Left renal cortex interstitium (tissue), 4 donors: ENCODE measurements at places on chromosomes 1 and 21.

- no peak for DNase-seq
These were observed 46.8 kb downstream of the UBR4 start for GRCh38 chr1:19163261-19163660.

DNA sequence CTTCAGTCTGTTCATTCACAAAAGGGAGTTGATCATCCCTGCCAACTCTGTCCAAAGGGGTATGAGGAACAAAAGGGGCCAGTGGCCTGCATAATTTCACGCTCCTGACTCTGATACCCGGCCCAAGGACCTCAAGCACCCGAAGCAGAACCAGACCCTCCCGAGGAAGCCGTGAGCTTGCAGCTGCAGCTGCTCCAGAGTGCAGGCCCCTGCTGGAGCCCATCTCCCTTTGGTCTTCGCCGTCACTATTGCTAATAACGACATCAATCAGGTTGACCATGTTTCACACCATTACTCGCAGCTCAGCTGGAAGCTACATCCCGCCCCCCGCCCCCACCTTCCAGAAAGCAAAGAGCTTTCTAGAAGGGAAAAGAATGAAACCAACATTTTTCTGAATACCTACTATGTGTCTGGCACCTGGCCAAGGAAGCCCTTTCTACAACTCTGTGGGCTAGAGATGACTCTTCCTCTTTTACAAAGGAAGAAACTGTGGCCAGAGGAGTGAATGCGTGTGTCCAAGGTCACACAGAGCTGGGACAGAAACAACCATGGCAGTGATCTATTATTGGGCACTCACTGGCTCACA, 5.5 kb downstream of the NKAIN1 start:
- DNase-seq: no peak

GRCh38 chr1:113088972-113089371, 16.0 kb downstream of the LRIG2 start:
- DNase-seq: no peak

- no peak for DNase-seq
These were observed 16.2 kb upstream of the LRP8 start for GRCh38 chr1:53343831-53344668.

- DNase-seq: no peak
These were observed 15.6 kb upstream of the SLC45A1 start for GRCh38 chr1:8302081-8302956.

GRCh38 chr1:11674488-11674887, 6.5 kb downstream of the MAD2L2 start:
- no peak for DNase-seq

DNA sequence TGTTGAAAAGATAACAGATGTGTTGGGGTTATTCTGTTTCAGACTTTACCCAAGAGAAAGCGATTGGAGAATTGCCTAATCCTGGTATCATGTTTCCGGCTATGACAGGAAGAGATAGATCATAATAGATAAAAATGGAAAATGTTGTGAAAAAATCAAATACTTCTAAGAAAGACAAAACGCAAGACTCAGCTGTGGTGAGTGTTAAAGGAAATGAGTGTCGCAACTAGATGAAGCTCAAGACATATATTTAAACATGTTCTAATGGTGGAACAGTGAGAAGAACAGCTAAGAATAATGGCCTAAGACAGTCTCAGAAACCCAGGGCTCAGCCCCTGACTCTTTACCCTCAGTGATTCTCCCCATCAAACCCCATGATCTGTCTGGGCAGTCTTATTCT, 426.7 kb upstream of the RUNX1 start:
- no peak for DNase-seq
